ENCODE measurements at places on chromosomes 13 and 19. TPM values are rescaled to one million over a fixed set of nuclear protein-coding genes. Genes with fewer than 3 reads are reported as not detected.

Gene PRX
- total RNA-seq: 2.2 TPM

Gene GRIN2D
- 0.54 TPM for total RNA-seq

- peak; percentile 44 for DNase-seq
Observed at GRCh38 chr13:90868321-90868920, 479.1 kb upstream of the MIR17HG start.

GRCh38 chr19:7533281-7533885, 2.1 kb upstream of the PNPLA6 start:
- DNase-seq: no peak
